T-helper 1 cell (primary cell): ENCODE measurements at places on chromosomes 1 and 21.

- DNase-seq = no peak
Measured at GRCh38 chr1:53634571-53634979, 104.4 kb downstream of the GLIS1 start.

DNA sequence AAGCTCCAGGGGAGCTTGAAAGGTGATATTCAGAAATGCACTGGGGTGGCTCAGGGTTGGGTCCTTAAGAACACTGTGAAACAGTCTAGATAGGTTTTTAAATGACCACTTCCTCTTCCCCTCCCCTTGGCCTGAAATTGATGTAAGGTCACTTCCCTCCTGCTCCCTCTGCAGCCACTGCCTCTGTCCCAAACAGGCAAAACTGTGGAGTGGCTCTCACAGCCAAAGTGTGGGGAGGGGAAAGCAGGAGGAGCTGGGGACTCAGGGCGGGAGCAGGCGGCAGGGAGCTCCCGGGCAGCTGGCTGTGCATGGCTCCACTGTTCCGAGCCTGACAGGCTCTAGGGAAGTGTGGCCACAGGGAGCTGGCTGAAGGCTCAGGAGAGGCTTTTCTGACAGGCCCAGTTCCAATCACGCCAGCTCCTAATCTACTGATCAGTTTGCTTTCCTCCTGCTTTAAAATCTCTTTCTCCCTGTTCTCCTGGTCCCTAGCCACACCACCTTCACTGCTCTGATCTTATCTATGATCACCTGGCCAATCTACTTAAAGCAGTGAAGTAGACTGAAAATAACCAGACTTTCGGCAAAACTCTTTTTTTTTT, 5.1 kb upstream of the CSRP1 start:
- no peak for DNase-seq

DNA sequence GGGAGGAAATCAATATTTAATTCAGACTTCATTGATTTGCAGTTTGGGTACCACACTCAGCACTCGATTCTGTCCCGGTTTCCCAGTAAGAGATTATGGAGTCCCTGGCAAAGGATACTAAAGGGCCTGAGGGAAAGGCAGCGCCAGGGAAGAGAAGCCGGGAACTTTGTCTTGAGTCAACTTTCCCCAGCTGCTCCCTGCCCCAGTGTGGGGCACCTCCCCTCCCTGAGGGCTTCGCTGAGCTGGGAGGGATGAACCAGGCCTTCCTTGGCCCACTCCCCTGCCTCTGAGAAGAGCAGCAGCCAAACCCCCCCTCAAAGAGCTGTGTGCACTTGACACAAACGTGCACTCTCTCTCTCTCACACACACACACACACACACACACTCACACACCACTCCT, 32.6 kb downstream of the OPTC start:
- DNase-seq = no peak

DNA sequence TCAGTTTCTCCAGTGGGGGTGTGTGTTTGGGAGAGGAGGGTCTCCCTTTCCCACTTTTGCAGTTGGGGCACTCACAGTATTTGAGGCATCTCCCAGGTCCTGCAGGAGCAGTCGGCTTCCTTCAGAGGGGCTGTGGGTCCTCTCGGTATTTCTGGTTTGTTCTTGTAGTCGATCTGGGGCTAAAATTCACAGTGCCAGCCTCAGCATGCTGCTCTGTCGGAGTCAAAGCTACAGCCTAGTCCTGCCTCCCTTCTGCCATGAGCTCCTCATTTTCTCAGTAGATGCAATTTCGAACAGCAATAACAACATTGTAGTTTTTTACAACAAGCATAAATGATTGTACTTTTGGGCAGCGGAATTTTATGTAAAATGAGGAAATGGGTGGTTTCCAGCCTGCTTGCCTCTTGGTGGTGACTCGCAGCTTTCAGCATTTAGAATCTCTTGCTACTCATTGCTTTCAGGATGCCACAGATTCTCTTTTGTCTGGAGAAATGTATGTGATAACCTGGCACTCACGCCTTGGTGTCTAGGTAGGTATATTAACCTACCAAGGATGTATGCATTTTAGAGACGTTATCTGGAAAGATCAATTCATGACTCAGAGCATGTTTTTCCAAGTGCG, 82.4 kb upstream of the C21orf91 start:
- DNase-seq = no peak

GRCh38 chr1:184483101-184483683, 96.4 kb downstream of the C1orf21 start:
- no peak for DNase-seq

DNA sequence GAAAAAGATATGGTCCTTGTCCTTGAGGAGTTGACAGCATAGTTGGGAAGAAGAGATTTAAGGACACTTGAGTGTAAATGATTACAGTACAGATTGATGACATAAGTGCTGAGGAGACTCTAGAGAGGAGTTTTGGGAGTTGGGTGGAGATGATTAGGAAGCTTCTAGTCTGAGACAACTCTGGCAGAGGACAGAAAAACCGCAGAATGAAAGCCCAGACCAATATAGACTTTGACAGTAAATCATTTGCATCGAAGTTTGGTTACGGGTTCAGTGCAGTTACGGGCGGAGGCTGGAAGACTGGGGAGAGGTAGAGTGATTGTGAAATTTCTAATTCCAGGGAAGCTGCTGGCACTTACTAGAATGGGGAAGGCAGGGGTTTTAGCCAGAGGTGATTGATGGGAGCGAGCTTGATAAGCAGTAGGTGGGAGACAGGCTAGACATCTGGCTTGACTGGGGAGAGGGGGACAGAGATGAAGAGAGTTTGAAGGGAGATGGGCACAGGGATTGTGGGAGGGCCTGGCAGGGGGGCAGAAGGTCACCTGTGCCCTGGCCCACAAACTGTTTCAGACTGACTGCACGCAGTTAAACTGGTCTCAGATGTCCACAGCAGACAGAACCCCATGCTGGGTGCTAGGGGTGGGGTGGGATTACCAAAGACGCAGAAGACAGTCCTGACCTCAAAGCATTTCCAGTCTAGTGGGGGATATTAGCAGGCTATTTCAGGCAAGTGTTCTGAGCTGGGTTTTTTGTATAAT, 20.1 kb downstream of the SH2D2A start:
- no peak for DNase-seq

DNA sequence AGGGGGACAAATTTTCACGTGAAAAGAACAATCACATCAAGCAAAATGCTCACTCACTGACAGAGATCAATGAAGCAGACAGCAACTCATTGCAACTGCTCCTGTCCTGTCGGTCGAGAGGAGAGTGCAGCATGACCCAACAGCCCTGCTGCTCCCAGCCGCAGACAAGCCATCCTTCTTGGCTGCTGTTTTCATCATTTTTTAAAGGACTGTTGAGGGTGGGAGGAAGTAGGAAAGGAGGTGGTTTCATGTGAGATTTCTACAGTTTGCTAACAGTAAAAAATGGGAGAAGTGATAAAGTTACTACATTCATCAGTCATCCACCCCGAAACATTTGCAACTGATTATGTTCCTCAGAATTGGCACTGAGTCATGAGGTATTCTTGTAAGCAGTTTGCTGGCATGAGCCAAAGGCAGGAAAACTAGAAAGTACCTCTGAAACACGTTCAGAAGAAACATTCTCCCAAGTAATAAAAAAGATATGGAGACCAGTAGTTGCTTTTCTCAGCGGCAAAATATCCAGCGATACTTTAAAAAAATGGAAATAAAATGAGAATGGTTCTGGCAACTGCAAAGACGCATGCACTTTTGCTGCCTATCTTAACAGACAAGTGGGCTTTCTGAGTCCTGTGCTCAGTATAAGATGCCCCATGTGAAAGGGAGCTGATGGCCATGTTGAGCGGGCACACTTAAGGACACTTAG, 72.0 kb upstream of the CLDN14 start:
- DNase-seq = no peak

- DNase-seq = no peak
Measured at GRCh38 chr21:28513428-28513827, 479.2 kb downstream of the LTN1 start.

DNA sequence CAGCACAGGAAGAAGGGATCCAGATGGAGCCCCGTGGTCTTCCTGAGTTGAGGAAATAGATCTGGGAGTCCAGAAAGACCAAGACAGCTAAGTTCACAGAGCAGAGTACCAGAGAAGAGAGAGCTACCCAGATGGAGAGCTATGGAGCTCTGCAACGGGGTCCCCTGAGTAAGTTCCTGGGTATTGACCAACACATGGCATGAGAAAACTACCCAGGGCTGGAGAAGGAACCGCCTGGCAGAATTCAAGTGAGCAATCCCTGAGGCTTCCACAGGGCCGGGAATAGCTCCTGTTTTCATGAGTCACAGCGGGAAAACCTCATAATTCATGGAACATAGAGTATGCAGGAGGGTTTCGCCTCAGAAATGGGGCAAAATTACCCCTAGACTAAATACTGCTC, 19.7 kb downstream of the STPG1 start:
- DNase-seq = no peak

DNA sequence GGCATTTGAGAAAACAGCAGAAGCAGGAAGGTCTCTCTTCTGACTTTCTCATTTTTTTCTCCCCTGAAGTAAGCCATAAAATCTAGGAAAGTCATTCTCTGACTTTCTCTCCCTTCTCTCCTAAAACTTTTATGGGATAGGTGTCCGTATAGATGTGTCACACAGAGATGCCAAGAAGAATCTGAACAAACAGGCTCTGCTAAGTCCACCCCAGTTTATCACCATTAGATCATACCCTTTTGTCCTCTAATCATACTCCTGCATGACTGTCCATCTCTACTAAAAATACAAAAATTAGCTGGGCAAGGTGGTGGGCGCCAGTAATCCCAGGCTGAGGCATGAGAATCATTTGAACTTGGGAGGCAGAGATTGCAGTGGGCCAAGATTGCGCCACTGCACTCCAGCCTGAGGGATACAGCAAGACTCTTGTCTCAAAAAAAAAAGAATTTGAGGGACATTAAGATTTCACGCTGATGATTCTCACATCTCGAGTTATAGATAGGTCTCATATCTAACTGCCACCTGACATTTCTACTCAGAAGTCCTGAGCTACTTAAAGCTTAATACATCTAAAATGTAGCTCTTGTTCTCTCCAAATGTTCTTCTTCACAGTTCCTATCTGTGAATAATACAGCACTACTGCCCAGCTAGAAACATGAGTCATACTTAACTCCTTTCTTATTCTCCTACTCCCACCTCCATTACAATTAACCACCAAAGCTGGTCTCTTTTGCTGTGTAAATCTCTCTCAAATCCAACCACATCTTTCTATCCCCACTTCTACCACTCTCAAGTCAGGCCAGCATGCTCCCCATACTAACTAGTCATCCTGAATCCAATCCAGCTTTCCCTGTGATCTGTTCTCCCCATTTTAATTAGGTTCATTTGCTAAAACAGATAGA, 47.7 kb downstream of the ZNF644 start:
- DNase-seq = no peak

DNA sequence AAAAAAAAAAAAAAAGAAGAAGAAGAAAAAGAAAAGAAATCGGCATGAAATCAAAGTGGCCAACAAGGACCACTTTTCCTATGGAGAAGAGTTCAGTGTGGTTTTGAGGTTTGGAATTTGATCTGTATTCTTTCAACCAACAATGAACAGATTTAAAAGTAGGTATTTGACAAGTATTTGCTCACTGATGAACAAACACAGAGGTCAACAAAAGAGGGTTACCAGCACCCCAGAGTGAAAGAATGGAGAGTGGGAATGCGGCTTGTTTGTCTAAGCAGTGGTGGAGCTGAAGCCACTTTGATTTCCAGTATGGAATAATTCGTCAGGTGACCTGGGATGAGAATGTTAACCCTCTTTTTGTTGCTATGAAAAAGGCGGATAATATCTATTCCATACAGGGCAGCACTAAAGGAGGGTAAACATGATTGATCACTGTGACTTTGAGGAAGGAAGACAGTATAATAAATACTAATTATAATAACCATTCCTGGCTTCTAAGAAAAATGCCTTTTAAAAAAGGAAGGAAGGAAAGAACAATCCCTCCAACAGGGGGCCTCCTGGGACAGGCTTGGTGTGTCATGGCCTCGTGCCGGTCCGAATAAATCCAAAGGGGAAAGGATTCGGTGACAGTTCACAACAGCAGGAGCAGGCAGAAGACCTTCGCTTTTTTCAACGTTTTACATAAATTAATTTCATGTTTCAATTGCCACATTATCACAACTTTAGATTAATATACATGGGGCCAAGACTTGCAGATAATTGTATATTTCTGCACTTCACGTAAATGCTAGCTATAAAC, 37.2 kb upstream of the SIM2 start:
- DNase-seq = no peak

DNA sequence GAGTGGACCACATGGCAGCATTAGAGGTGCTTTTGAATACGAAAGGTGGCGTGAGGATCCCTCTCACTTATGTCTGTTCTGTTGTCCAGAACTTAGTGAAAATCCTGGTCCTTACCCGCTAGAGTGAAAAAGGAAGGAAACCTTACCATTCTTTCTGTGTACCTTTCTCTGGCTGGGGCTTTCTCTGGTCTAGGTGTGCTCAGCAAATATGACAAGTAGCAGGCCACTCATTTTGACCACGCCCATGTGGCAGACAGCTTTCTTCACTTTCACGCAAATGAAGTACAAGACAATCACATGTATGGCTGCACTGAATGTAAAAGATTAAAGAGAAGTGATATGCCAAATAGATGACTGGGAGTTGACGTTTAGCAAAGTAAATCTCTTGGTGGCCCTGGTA, 131.9 kb downstream of the FGGY start:
- no peak for DNase-seq

DNA sequence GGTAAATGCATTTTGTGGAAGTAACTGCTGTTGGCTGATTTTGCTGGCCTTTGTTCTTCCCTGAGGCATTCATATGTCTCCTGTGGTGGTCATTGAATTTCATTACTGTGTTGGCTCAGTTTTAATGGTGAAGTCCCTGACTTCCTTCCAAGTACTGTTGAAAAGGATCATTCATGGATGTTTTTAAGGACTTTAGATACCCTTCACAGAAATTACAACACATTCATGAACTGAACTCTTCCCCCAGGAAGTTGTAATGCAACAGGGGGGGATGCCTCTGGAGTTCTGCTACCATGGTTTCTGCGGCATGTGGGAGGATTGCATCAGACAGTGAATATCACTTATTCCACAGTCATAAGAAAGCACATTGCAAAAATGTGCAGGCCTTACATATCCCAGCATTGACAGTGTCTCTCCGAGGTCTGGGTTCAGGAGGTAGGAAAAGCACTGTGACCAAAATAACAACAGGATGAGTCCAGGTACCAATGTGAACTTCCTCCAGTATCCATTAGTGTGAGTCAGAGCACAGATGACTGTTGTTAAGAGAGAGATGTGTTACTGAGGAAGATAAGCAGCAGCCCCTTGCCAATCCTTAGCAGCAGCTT, 2.1 kb upstream of the RAB3GAP2 start:
- DNase-seq = no peak

DNA sequence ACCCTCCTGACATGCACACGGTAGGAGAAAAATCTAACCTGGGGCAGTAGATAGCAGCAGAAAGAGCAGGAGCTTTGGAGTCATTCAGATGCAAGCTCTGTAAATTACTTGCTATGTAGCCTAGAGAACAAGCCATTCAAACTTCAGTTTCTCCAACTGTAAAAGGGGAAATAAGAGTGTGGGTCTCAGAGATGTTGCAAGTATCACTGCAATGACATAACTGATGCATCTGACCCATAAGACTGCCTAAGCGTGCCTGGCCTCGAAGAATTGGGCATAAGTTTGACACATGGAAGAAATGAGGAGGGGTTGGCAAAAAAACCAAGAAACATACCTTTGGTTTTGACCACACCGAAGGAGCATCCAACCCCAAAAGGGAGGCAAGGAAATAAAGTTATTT, 5.2 kb downstream of the AK2 start:
- no peak for DNase-seq
